NCI-H1436 treated with DMSO at 0.1 percent for 48 hours (cell line): ENCODE measurements at places on chromosomes 1 and 21.

GRCh38 chr1:7227654-7228053 is 442.4 kb downstream of the CAMTA1 start:
- DNase-seq, result no peak

DNA sequence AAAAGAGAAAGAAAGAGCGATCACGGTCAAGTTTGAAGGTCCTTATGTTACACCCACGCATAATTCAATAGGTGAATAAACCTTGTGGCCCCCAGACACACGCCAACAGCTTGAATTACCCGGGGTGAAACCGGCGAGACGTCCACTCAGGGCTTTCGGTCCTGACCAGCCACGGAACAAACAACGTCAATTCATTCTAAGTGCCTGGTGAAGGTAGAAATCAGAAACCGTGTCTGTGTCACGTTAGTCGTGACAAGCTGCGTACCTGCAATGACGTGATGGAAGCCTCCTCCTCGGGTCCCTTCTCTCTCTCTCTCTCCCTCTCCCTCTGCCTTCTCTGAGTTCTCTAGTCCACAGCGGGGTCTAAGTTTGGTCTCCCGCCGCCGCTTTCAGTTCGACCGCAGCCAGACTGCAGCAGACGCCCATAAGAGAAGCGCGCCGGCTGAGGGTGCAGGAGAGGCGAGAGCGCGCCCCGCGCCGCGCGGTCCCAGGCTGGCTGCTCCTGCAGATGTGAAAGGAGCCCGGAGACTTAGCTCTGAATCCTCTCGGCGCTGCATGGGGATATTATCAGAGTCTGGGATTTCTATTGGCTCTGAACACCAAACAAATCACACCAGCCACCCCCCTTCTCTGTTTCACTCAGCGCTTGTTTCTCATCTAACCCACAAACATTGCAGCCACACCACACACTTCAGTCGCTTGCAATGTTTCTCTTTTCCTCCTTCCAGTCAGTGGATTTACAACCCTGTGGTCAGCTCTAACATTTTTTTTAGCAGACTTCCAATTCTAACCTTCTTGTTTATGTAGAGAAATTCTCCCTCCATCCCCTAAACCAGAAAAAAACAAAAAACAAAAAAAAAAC is at the start of gene GREM2:
GREM2 (minus strand) TSS at position 537 of the 862 bp plus-strand sequence. CDS start 118,680 bp downstream, outside the sequence.
- DNase-seq, result no peak

- DNase-seq, result no peak
These were observed 11.7 kb upstream of the CDK18 start for GRCh38 chr1:205492774-205493173.

DNA sequence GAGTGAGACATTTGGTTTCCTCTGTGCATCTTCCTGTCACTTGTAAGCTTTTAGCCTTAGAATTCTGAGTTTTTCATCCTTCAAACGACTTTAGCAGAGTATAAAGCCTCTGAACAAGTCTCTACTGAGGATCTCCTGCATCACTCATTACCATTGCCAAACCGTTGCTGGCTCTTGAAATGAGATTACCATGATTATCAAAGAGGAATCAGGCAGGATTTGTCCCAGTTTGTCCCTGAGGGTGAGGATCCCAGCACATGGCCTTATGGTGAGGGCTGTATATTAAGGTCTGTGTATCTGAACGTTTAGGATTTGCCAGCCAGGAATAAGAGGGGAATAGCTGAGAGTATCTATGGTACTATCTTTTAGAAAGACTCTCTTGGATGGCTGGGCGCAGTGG is 169.5 kb upstream of the L1TD1 start:
- DNase-seq, result no peak

- no peak for DNase-seq
These were observed 315.0 kb upstream of the LRRC7 start for GRCh38 chr1:69252696-69253095.

DNA sequence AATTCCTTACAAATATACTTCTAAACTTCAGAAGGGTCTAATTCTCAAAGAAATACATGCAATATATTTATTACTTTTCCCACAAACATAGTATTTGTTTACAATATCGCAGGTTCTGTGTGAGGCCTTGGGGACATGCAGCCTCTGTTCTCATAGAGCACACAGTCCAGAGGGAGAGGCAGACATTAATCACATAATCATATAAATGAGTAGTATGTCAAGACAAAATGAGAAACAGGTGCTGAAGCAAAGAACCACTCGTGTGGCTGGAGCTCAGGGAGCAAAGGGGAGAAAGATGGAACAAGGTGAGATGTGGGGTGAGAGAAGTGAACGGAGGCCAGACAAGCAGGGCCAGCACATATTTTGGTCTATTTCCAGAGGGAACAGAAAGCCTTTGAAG is 26.4 kb upstream of the MAGI3 start:
- DNase-seq, result no peak

GRCh38 chr21:21101911-21102310 is 103.7 kb downstream of the NCAM2 start:
- DNase-seq, result no peak

GRCh38 chr1:200861937-200862647 is 10.7 kb upstream of the GPR25 start:
- DNase-seq, result no peak

GRCh38 chr1:211722277-211723175 is 47.1 kb upstream of the NEK2 start:
- no peak for DNase-seq
